ENCODE measurements at places on chromosomes 4 and X.

DNA sequence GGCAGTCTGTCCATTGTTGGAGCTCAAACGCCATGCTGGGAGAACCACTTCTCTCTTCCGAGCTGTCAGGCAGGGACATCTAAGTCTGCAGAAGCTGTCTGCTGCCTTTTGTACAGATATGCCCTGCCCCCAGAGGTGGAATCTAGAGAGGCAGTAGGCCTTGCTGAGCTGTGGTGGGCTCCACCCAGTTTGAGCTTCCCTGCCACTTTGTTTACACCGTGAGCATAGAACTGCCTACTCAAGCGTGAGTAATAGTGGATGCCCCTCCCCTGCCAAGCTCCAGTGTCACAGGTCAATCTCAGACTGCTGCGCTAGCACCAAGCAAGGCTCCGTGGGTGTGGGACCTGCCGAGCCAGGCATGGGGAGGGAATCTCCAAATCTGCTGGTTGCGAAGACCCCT lies 145.7 kb downstream of the VSIG4 start:
- no peak for DNase-seq

DNA sequence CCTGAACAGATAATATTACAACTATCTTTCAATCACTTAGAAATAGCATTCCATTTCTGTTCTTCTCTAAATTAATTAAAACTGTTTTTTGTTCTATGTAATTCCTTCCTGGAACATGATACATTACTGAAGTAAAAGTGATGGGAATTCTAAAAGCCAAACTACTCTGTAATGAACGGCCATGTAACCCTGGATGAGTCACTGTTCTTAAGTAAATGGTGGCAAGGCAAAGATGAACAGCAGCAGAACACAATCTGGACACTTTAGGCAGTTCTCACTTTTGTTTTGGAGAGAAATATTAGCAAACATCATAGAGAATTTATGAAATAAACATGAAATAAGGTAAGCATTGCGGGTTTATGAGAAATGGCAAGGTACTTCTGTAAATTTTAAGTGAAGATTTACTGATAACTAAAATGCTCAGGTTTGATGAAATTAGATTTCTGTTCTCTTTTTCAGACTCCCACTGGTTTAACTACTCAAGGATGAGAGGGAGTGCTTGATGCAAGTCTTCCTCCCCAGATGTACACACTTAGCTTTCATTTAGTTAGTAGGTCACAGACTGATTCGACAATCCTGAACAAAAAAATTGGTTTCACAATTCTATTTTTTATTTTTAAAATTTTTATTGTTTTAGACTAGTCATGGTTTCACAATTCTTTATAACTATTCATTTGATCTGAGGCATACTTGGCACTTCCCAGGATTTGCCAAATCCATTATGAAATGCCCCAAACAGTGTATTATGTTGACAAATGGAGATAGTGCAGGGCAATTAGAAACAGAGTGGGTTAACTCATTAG lies 964 bp upstream of the GPR82 start:
- no peak for DNase-seq

GRCh38 chrX:42496239-42496638 lies 281.7 kb downstream of the PPP1R2C start:
- DNase-seq = no peak

DNA sequence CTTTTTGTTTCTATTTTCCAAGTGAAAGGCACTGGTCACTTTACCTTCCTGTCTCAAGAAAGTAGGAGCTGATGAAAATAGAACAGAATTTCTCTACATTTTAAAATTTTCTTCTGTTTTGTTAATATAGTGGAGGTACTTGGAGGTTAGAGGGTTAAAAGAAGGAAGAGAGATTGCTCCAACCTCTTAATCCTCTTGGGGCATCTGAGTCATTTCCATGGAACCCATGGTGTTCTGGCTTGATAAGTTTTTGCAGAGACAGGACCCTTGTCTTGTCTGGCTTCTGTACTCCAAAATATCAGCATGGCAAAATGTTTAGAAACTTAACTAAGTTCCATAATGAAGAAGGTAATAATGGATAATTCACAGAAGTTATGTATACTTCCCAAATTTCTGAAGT lies 727.2 kb downstream of the C4orf33 start:
- no peak for DNase-seq

DNA sequence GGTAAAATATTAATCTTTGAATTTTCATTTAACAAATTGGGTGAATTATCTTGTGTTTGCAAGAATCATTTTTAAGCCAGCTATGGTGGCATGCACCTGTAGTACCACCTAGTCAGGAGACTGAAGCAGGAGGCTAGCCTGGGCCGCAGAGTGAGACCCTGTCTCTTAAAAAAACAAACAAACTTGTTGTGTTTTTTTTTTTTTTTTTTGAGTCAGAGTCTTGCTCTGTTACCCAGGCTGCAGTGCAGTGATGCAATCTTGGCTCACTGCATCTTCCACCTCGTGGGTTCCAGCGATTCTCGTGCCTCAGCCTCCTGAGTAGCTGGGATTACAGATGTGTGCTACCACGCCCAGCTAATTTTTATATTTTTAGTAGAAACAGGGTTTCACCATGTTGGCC lies 2.2 kb downstream of the TXLNG start:
- DNase-seq = no peak

- peak; percentile 58 for DNase-seq
Observed at GRCh38 chrX:54473993-54474859, 21.8 kb downstream of the FGD1 start.

GRCh38 chrX:57902633-57903032 lies 7.6 kb downstream of the ZXDA start:
- DNase-seq = no peak

DNA sequence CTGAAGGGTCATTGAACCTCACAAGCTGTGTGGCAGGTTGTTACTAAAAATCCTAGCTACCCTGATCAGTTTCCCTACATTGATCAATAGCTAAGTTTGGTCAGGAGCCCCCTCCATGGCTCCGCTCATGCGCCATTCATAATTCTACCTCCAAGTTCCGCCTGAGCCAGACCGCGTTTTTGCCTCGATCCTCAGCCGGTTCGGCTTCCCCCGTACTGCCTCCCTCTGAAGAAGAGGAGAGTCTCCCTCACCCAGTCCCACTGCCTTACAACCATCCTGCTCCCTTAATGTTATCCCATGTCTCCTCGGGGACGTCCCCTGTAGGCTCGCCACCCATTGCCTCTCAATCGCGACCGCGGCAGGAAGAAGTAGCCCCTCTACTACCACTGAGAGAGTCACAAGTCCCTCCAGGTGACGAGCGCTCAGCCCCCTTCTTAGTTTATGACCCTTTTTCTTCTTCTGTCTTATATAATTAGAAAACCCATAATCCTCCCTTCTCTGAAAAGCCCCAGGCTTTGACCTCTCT lies 158.2 kb downstream of the DEFB131A start:
- no peak for DNase-seq

DNA sequence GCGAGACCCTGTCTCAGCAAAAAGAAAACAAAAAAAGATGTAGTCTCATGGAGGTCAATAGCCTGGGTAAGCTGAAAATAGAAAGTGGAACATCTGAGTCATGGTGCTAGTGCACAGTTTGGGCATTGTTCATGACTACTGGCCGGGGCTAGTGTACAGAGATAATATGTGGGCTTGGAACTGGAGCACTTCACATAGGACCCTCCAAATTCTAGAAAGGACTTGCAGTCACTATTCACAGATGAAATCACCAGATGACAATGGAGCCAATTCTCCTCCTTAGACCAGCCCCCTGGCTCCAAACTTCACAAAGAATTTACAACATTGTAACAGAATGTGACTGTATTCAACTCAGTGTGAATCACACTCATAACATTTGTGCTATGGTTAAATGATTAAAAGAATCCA lies 367.8 kb upstream of the SLC7A11 start:
- DNase-seq = peak; percentile 4

DNA sequence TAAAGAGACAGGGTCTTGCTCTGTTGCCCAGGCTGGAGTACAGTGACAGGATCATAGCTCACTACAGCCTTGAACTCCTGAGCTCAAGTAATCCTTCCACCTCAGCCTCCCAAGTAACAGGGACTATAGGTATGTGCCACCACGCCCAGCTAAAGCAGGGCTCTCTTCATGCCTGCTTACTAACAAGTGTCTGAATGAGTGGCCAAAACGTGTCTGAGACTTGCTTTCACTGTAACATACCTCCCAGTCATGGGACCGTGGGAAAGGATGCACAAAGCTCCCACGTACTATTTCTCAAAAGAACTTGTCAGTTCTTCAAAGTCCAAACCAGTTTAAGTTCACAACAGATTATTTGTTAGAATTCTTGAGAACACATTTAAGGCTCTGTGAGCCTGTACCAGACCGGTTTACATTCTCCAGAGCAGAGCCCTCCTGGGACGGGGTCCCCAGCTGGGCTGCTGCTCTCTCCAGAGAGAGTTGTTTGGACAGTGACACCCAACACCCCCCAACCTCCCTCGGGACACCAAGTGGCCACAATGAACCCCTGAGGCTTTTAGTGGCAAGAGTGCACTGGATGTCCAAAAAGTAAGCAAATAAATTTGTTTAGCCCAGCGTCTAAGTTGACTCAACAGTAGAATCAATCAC lies 24.1 kb downstream of the SH3KBP1 start:
- DNase-seq = no peak

GRCh38 chr4:75995727-75996126 lies 5.0 kb upstream of the SDAD1 start:
- peak; percentile 4 for DNase-seq

DNA sequence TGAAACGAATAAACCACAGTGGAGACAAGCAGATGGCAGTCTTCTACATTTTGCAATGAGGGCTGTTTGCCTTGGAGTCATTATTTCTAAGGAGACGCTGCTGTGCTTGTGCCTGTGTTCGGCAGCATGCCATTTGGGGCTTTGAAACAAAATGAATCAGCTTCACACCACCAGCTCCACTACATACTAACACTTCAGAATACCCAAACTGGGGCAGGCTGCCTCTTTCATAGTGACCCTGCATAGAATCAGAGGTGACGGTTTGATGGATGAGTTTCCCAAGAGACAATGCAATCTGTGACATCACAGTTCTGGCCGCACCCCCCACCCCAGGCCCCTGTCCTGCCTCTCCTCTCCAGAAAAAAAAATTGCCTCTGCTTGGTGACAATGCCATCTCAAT lies 57.1 kb upstream of the MID1 start:
- DNase-seq = no peak

- DNase-seq = no peak
Observed at GRCh38 chr4:125459531-125459930, 144.8 kb downstream of the FAT4 start.

DNA sequence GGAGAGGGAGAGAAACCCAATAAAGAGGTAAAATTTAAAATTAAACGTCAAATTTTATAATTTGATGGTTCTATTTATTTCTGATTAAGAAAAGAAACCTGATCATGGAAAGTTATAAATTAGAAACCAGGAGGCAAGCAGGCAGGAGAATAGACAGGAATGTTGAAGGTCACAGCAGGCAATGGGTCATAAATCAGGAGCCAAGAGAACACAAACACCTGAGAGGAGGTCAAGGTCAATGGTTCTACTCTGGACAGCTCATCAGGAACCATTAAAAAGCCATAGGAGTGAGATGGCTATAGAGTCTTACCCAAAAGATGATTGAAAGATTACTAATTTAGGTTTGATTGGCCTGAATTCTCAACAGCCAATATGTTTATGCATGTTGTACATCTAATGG lies 126.9 kb upstream of the HCCS start:
- DNase-seq = no peak

- no peak for DNase-seq
Observed at GRCh38 chr4:55386840-55387239, 8.9 kb upstream of the TMEM165 start.

GRCh38 chr4:140725556-140725955 lies 30.6 kb downstream of the TBC1D9 start:
- DNase-seq = no peak

DNA sequence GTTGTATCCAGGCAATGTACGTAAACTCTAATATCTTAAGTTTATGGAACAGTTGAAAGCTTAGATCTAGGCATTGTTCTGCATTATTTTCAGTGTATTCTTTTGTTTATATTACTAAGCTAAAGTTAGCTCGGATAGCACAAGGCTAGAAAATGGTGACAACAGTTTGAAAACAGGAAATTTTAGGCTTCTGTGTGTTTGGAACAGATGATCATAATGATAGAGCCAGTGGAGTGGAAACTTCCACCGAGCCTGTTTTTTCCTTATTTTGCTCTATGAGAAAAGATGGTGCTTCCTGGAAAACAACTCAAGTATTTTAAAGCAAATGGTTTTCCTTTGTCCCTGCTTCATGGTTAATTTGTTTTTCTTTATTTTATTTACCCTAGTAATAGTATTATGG lies 70.8 kb downstream of the GAB1 start:
- no peak for DNase-seq

- DNase-seq = no peak
Observed at GRCh38 chr4:22246847-22247246, 269.0 kb downstream of the ADGRA3 start.

DNA sequence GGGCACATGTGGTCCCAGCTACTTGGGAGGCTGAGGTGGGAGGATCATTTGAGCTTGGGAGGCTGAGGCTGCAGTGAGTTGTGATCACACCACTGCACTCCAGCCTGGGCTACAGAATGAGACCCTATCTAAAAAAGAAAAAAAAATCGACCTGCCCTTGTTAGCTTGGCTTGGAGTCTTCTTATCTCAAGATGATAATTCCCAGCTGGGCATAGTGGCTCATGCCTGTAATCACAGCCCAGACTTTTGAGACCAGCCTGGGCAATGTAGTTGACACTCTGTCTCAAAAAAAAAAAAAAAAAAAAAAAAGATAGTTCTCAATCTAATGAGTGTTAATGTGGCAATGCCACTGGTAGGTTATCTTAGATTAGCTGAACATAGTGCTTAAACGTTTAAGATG lies 41.0 kb downstream of the QRFPR start:
- DNase-seq = no peak

- DNase-seq = no peak
Observed at GRCh38 chrX:346034-346813, 27.6 kb upstream of the GTPBP6 start.

- no peak for DNase-seq
Observed at GRCh38 chr4:176302283-176303275, 17.2 kb upstream of the SPCS3 start.

DNA sequence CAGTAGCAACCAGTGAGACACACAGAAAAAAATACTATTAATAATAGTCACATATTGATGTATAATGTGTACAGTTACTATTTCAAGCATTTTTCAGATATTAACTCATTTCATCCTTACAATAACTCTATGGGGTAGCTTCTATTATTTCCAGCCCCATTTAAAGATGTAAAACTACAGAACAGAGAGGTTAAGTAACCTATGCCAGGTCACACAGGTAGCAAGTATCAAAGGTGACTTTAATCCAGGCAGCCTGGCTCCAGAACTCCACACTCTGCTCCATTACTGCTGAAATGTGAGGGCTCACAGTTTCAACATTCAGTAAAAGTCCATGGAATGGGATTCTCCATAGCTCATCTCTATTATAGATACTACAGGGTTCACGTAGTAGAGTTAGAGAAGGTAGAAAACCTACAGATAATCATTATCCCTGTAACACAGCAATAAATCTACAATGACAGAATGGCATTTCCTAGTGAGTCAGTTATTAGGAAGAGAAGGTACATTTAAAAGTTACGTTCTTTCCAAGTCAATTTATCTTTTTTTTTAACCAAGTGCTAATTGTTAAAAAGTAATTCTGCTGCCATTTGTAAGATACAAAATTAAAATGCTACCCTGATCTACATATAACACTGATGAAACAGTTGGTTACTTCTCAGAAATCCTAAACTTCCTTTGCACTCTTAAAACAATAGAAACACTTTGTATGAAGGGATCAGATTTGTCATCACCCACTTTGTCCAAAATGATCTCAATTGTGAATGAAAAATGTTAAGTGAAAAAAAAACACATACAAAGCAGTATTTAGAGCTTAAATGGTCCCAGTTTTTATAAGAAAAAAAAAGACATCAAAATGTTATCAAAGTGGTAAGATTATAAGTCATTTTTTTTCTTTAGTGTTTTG lies 18.7 kb downstream of the RELL1 start:
- DNase-seq = no peak

Data from H54 (cell line).